ENCODE measurements at places on chromosomes 16 and 17.

DNA sequence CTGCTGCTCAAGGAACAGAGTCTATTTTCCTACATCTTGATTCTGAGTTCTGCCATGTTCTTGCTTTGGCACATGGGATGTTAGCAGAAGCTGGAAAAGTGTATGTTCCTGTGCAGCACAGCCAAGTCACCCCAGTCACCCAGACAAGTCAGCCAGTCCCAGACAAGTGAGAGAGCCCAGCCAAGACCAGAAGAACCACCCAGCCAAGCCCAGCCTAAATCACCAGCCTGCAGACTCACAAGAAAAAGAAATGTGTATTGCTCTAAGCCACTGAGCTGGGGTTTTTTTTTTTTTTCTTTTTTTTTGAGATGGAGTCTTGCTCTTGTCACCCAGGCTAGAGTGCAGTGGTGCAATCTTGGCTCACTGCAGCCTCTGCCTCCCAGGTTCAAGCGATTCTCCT, 141.3 kb upstream of the CDC42EP4 start:
- no peak for DNase-seq

DNA sequence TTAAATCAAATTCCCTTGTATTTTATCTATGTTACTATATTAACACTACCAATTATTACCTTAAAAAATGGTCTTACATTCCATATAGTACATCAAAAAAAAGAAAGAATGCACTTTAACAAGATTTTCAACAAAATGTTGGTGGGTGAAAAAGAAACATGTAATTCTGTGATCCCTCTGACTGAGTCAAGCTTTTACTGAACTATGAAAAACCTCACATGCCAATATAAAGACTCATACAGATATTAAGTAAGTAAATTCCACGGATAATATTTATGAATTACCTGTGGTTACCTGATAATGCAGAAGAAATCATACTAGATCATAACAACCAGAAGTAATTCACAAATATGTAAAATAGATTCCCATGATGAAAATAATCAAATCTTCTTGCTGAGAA, 12.4 kb downstream of the COIL start:
- DNase-seq, result no peak

GRCh38 chr17:21008160-21008915, 34.5 kb downstream of the USP22 start:
- no peak for DNase-seq

- DNase-seq, result no peak
Measured at GRCh38 chr16:58365623-58366022, 26.6 kb upstream of the GINS3 start.

- DNase-seq, result no peak
Measured at GRCh38 chr16:20676268-20676825, 21.1 kb downstream of the ACSM1 start.

DNA sequence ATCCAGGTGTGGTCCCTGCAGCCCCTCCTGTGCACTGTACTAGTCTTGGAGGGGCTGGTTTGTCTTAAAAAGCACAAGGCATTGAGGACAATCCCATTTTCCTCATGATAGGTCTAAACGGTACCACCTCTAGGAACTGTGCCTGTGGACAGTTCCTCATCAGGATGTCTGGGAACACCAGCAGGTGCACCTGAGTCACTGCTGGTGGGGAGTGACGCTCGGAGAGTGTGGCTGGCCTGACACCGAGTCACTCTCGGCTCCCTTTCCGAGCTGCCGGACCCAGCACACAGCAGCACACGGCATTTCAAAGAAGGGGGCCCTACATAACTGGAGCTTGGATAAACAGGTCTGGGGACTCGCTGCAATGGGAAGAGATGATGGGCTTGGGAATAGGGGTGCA, 25.6 kb downstream of the LRRC75A start:
- DNase-seq, result no peak

DNA sequence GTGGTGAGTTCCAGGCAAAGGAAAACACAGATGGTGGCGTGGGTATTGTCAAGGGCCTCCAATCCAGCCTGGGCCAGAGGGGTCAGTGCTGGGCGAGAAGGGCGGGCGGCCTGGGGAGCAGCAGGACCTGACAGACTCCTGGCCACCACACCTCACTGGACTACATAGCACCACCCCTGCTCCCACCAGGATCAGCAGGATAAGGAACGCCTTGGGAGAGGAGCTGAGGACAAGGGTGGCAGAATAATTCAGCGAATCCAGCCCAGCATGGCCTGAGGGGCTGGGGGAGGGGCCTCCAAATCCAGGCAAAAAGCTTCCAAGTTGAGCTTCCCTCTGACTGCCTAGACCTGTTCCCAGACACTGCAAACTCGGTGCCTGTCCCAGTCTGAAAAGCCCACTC, 6.5 kb downstream of the DLX4 start:
- DNase-seq, result no peak

GRCh38 chr17:19610311-19610710, 38.2 kb upstream of the ALDH3A2 start:
- no peak for DNase-seq

DNA sequence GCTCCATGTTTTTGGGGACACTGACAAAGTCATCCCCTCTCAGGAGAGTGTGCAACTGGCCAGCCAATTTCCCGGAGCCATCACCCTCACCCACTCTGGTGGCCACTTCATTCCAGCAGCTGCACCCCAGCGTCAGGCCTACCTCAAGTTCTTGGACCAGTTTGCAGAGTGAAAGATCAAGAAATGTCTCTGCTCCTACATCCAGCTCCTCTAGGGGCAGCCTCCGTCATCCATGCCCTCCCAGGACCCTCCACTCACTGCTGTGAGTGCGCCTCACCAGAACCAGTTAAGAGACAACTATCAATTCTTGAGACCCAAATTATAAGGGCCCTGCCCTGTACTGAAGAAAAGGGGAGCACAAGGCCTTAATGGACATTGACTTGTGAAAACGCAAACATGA, 1.1 kb downstream of the OVCA2 start:
- DNase-seq, result no peak

GRCh38 chr17:77320485-77321256, 179.9 kb downstream of the SEC14L1 start:
- no peak for DNase-seq

DNA sequence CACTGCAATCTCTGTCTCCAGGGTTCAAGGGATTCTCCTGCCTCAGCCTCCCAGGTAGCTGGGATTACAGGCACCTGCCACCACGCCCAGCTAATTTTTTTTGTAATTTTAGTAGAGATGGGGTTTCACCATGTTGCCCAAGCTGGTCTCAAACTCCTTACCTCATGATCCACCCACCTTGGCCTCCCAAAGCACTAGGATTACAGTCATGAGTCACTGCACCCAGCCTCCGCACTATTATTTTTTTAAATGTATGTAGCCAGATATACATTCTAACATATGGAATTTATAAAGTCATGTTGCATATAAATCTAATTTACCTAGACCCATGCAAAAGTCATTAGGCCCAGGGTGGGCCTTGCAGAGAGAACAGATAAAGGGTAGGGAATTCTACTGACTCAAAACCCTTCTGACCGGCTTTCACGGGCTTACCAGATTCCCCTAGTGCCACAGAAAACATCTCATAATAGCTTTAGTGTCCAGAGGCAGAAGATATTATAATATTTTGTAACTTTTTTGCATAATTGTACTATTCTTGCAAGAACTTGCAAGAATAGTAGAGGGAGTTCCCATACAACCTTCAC, 20.5 kb upstream of the HELZ start:
- DNase-seq, result no peak

DNA sequence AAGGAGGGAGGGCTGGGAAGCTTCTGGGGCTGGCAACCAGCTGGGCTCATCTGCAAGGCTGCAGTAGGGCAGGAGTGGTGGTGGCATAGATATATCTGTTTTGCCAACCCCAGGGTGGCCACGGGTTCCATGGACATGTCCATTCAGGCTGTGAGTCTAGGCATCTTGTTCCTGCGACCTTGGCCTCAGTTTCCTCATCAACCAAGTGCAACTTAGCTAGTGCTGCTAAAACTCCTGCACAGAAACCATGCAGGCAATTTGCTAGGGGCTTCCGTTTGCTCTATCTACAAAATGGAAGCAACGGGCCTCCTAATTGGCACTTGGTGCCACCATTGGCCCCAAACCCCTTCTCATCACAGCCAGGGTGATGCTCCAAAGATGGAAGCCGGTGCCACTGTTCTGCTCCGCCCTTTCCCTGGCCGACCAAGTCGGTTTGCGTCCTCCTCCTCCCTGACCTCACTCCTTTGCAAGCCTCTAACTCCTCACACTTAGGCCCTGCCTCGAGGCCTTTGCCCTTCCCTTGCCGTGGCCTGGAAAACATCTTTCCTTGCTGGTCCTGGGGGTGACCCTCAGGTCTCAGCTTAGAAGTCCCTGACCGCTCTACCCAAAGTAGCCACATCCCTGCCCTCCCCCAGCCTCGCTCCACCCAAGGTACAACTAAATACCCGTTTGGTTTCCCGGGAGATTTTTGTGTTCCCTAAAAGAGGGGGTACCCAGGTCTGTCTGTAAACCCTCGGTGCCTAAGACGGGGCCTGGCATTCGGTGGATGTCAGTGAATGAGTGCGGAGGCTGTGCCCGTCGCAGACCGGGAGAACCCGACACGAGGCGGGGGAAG, 1.2 kb downstream of the SREBF1 start:
- no peak for DNase-seq

GRCh38 chr16:19415918-19416317, 1.8 kb upstream of the TMC5 start:
- DNase-seq, result no peak

GRCh38 chr17:80352991-80353665, 61.8 kb upstream of the ENDOV start:
- DNase-seq, result no peak

GRCh38 chr16:86232496-86232895, 277.8 kb upstream of the FOXF1 start:
- no peak for DNase-seq

DNA sequence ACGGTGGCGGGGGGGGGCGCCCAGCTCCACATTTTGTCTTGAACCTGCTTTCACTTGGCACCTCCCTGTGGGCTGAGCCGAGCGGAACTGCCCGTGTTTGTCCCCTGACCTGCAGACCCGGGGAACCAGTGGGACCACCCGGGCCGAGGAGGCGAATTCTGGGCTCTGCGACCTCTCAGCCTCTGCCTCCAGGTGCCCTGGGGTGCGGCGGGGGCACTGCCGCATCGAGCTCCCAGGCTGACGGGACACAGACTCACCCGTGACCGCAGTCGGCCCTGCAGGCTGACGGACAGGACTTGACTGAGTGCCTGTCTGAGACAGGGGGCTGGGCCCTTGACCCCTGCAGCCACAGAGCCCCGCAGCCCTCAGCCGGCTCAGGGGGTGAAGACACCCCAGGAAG, 11.1 kb upstream of the C1QTNF8 start:
- DNase-seq, result no peak

- no peak for DNase-seq
Measured at GRCh38 chr17:81481073-81481799, 31.4 kb downstream of the ACTG1 start.

DNA sequence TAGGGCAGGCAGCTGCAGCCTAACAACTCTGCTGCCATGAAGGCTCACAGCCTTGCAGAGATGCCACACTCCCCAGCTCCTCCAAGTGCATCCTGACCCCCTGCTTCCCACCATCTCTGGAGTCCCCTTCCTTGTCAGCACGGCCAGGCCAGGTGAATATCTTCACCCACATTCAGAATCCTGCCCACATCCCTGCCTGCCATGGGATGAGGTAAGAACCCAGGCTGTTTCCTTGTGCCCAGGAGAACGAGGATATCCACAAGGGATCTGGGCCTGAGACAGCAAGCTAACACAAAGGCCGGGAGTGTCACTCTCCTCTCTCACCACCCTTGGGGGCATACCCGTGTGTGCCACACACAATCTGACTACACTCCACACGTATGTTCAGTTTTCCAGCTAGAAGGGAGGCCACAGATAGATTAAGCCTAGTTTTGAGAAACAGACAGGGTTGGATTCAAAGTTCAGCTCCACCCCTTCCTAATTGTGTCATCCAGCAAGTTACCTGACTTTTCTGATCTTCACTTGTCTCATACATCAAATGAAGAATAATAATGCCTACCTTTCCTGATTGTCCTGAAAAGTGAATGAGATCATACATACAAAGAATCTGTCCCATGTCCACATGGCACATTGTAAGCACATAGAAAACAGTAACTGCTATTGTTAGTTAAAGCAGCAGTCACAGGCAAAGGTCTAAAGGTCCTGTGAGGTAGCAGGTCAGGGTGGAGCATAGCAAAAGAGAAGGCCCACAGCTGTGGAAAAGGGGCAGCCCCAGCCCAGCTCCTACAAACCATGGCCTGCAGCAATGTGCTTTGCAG, 17.4 kb upstream of the SUPT4H1 start:
- no peak for DNase-seq

DNA sequence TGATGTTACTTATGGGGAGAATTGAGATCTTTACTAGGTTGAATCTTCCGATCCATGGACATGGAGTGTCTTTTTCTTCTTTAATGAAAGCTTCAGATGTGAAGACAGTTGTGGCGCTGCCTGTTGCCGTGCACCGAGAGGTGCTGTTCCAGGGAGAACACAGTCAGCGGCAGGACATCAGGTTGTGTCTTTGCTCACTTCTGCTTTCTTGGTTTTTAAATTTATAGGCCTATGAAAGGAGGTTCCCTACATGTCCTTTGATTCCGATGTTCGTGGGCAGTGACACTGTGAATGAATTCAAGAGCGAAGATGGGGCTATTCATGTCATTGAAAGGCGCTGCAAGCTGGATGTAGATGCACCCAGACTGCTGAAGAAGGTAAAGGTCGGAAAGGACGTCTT, 49.8 kb downstream of the SEC14L1 start:
- DNase-seq, result no peak

- DNase-seq, result no peak
Measured at GRCh38 chr17:19334331-19334730, 28.2 kb downstream of the B9D1 start.

- no peak for DNase-seq
Measured at GRCh38 chr16:73140929-73141328, 93.0 kb upstream of the ZFHX3 start.

DNA sequence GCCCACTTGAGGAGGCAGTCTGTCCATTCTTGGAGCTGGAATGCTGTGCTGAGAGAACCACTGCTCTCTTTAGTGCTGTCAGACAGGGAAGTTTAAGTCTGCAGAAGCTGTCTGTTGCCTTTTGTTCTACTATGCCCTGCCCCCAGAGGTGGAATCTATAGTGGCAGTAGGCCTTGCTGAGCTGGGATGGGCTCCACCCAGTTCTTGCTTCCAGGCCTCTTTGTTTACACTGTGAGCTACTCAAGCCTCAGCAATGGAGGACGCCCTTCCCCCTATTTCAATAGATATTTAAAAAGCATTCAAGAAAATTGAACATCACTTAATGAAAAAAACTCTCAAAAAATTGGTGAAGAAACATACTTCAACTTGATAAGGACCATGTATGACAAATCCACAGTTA, 313.5 kb downstream of the PHKB start:
- no peak for DNase-seq

- no peak for DNase-seq
Measured at GRCh38 chr17:81865733-81866439, 5.3 kb downstream of the ARHGDIA start.

DNA sequence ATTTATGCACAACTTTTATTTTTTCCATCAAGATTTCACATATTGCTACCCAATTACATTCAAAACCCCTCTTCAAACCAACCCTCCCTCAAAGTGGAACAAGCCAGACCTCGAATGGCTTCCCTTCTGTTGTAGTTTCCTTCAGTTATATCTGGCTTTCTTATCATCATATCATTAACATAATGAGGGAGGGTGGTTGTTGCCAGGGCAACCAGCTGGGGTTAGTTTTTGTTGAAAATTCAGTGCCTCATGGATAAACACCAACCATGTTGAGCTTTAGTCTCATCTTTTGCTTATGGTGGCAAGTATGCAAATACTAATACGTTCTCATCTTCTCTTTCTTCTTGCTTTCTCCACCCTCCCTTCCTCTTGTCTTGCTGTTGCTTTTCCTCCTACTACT, 359.7 kb downstream of the CDH11 start:
- no peak for DNase-seq

All from stimulated activated effector memory CD8-positive, alpha-beta T cell treated with anti-CD3 and anti-CD28 coated beads, Interleukin-12 subunit alpha, Interleukin-12 subunit beta, amount 100 ng/mL, for 72 hours (primary cell).